WERI-Rb-1 (cell line): ENCODE measurements at places on chromosomes 4 and X.

DNA sequence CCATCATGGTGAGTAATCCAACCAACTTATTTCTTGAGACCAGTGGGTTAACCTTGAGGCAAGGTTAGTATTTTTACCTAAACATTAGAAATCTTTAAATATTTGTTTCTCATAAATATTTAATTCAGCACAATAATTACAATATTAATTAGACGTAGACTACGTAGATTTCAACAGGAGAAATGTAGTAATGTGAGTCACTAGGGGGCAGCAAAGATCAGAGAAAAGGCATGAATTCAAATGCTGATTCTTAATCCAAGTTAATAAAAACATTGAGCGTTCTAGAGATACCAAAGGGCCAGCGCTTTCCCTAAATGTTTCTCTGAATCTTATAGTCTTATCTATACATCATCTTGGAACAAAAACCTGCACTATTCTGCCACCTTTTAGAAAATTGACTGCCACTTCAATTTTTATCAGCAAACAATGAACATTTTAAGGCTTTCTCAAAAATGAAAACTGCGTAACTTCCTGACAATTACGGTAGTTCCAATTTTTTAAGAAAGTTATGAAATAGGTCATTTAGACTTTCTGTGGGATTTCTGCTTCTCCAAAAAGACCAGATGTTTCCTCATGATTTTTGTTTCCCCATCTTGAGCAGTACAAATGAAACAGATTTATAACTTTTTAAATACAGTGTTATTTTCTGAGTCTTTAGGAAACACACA, 180.7 kb downstream of the GASK1B start:
- peak; percentile 46 for DNase-seq

- no peak for DNase-seq
Observed at GRCh38 chr4:87843936-87844335, 11.2 kb downstream of the MEPE start.

DNA sequence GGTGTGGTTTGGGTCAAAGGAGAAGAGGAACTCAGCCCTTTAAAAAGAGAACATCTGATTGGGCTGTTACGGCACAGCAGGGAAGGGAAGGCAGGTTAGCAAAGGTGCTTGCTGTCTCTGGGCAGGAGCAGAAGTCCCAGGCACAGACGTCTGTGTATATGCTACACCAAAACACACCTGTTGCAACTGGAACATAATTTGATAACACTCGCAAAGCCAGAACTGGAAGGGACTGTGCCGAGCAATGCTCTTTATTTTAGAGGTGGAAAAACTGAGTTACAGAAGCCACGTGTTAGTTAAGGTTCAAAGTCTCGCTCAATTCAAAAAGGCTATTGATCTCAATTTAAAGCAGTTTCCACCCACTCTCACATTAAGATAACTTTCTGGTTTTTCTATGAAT, 2.2 kb upstream of the FAM114A1 start:
- no peak for DNase-seq

DNA sequence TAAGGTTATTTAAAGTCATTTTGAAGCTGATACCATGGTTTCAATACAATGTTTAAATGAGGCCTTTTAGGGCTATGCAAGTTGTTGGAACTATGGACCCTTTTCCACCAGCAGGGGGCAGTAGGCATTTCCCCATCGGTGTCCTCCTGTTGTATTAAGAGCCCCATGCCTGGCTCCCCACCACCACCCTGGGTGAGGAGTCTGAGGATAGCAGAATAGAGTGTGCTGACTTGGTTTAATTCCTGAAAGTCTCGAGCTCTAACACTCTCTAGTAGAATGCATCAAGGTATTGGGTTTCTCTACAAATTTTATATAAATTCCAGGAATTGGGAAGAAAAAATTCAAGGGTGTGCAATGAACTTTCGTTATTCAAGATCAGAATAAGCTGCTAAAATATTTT, 234.8 kb upstream of the JADE1 start:
- peak; percentile 81 for DNase-seq

- DNase-seq: peak; percentile 97
Observed at GRCh38 chr4:5890063-5890727, 2.7 kb downstream of the CRMP1 start.

DNA sequence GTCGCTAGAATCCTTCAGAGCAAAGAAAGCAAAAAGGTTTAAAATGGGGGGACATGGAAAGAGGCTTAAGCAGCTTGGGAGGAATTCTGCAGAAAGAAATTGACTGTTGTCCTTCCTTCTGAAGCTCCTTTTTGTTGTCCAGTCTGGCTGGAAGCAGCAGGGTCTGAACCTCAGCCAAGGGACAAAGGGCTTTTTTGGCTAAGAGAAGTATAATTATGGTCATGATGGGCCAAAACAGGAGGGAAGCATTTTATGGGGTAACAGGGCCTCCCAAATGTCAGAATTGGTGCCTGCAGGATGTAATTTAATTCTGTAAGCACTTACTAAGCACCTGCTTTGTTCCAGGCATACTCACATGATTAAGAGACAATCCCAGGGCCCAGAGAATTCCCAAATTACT, 74.2 kb upstream of the CPEB2 start:
- DNase-seq: no peak

DNA sequence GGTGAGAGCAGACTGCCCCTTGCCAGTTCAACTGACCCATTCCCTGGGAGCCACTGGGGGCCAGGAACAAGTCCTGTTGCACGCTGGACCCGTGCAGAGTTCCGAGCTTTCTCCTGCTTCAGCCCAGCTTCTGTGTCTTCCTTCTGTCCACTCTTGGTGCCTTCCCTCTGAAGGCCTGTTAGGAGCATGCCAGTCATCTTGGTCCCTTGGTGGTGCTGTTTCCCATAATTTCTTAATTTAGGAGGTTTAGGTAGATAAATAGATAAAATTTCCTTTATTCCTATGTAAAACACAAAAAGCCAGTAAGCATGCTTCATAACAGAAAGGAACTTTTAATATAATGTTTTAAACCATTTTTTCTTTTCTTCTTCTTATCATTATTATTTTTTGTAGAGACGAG, 672.7 kb downstream of the CCSER1 start:
- DNase-seq: no peak

DNA sequence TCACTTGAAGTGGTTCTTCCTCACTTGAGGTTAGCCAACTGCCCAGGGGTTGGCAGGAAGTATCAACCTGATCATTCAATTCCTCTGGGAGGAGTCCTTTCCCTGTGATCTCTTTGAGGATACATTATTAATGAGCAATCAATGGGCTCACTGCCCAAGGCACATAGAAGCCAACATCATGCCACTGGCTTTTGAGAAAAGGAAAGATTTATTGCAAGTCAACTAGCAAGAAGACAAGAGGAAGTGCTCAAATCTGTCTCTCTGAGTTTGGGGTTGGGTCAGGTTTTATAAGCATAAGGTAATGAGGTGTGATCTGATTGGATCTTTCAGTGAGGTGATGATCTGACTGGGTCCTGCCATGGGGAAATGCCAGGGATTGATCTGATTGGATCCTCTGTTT, 39.6 kb downstream of the FGFBP1 start:
- DNase-seq: no peak

DNA sequence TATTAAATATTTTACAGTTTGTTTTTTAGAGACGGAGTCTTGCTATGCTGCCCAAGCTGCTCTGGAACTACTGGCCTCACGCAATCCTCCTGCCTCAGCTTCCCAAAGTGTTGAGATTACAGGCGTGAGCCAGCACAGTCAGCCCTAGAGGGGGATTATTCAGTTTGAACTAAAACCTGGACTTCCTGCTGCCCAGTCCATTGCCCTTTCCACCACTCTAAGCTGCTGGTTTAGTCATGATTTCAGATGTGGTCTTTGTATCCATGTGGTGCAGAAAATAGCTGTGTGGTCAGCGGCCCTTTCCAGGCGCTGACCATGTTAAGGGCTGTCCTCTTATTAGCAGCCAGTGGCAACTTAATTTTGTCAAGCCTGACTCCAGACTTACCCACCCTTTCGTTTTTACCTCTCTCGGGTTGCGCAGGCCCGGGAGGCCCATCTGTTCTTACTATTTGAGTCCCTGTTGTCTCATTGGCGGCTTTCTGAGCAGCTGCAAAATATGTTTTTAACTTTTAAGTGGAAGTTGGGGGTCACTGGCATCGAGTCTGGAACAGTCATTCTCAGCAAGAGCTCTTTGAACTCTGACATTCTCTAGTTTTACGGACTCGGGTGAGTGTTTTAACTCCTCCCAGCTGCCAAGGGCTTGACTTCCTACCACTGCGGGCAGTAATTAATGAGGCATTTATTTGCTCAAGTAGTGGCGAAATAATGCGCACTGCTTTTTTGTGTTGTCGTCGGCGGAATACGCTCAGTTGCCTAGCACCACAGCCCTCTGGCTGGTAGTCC, 773 bp upstream of the VMA21 start:
- DNase-seq: peak; percentile 64

- DNase-seq: no peak
Observed at GRCh38 chr4:106116025-106116424, 200.0 kb downstream of the TBCK start.

- no peak for DNase-seq
Observed at GRCh38 chr4:30821859-30822612, 101.9 kb downstream of the PCDH7 start.

DNA sequence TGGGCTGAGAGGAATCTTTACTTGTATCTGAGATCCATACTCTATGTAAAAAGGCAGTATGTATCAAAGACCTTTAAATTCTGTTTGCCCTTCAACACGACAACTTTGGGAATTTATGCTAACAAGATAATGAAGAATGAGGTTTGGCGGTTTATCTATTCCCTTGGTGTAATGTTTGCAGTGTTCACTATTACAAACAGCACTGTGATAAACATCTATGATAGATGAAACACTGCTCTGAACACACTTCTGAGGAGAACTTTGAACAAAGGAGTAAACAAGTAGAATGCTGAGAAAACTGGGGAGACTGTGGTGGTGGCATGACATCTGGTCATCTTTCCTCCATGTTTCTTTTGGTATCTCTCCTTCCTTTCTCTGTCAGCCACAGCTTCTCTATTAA, 126.9 kb downstream of the PDE5A start:
- DNase-seq: no peak

- no peak for DNase-seq
Observed at GRCh38 chr4:110424144-110424543, 51.8 kb upstream of the ENPEP start.

DNA sequence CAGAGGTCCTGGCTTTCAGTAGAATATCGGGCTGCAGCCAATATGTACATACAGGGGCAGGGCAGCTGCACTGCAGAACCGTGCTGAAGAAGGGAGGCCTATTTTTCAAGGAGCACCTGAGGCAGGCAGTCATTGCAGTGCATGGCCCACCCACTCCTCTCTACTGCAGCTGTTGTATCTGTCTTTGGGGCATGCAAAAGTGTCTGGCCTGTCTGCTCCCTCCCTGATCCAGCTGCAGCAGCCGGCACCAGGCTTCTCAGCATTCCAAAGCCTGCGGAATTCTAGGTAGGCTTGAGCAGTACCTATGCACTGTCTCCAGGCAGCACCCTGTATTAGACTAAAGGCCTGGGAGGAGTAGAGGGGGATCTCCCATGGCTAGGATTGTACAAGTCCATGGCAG, 415.2 kb upstream of the MAGEB16 start:
- DNase-seq: no peak

- DNase-seq: no peak
Observed at GRCh38 chr4:24798036-24798610, 2.8 kb downstream of the SOD3 start.
